Femur (tissue), 1 donor: ENCODE measurements at places on chromosomes 7 and 10.

DNA sequence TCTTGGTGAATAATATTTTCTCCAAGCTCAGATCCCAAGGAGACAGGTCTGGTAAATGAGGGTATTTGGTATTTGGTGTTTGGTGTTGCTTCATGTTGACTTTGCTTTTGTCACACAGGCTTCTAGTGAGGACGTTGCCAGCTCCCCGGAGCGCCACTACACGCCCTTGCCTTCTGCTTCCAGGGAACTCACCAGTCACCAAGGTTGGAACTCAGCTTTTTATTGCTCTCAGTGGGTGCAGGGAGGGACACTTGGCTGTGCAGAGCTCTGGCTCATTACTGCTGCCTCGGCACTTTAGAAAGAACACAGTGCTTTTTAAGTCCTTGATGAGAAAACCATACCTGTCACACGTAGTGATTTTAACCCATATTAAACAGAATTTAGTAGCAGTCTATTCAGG is 892.9 kb downstream of the LRMDA start:
- no peak for DNase-seq

DNA sequence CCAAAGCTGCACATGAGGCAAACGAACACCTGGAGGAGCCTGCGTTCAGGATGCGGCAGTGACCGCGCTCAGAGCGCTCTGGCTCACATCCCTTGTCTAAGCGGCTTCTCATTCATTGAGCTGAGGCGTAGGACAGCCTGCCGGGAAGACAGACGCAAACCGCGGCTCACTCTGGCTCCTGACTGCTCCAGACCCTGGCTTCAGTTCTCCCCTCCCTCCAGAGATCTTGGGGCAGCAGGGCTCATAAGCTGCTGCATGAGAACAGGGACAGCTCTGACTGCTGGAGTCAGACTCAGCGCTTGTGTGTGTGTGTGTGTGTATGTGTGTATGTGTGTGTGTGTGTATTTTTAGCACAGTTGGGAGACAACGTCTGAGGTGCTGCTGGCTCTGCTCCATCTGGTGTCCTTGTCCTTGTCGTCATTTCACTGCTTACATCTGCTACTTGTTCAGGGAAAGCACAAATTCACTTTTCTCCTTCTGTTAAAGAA is 15.8 kb upstream of the LYZL2 start:
- peak; percentile 80 for DNase-seq

DNA sequence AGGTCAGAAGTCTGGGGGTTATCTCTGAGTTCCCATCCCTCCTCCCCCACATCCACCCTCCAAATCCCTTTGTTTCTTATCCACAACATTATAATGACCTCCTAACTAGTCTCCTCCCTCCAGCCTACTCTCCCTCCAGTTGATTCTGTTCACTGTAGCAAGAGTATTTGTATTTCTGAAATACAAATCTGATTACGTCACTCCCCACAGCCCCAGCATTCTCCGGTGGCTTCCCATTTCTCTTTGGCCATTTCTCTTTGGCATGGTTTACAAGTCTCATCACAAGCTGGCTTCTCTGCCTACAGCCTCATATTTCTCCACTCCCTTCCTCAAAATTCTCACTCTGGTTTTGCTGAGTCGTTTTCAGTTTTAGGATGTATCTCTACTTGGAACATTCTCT is 24.6 kb upstream of the MRPS33 start:
- DNase-seq = no peak

GRCh38 chr7:34501156-34501555 is 156.9 kb upstream of the NPSR1 start:
- DNase-seq = no peak

- DNase-seq = no peak
Observed at GRCh38 chr10:73585327-73585726, 5.8 kb downstream of the USP54 start.

DNA sequence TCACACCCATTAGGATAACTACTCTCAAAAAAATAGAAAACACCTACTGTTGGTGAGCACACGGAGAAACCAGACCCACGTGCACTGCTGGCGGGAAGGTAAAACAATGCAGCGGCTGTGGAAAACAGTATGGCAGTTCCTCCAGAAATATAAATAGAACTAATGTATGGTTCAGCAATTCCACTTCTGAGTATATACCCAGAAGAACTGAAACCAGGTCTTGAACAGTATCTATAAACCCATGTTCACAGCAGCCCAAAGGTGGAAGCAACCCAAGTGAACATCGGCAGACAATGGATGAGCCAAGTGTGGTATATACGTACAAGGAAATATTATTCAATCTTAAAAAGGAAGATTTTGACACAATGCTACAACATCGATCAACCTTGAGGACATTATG is 164.7 kb downstream of the ZMYND11 start:
- no peak for DNase-seq

GRCh38 chr10:84452003-84452402 is 123.6 kb downstream of the CCSER2 start:
- DNase-seq = no peak

GRCh38 chr10:107901076-107901475 is 736.6 kb upstream of the SORCS1 start:
- DNase-seq = no peak

- DNase-seq = peak; percentile 37
Observed at GRCh38 chr7:116316838-116317628, 106.7 kb downstream of the TES start.

DNA sequence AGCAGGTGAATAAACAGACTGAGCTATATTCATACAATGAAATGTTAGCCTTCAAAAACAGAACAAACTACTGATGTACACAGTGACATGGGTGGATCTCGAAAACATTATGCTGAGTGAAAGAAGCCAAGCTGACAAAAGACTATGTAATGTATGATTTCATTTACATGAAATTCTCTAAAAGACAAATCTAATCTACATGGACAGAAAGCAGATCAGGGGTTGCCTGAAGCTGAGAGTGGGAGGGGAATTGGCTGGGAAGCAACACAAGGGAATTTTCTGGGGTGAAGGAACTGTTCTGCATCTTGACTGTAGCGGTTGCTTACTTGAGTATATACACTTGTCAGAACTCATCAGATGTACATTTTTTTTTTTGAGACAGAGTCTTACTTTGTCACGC is 121.7 kb upstream of the SVIL start:
- peak; percentile 33 for DNase-seq

GRCh38 chr10:112589081-112589480 is 142.1 kb downstream of the VTI1A start:
- DNase-seq = no peak

DNA sequence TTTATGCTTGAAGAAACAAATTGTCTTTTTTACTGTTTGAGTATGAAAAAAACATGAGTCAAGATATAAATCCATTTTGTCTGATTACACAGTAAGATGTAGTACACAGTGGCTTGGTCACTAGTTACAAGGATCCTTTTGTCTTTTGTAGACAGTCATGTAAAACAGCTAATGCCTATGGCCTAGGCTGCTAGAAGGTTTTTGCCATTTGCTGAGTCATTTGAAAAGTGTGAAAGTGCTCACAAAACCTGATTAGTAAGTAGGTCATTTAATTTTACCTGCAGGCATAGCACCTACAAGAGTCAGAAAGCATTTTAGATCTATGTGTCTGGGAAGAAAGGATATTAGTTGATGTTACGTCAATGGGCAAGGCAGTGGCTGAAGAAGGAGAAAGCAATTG is 819.4 kb downstream of the MAGI2 start:
- no peak for DNase-seq

GRCh38 chr7:158452331-158452730 is 135.3 kb downstream of the PTPRN2 start:
- DNase-seq = no peak

GRCh38 chr7:100483722-100484672 is at the start of gene NYAP1:
Gene NYAP1 (plus strand): TSS chr7:100483927. CDS start chr7:100485312, 1,385 bp downstream.
- peak; percentile 91 for DNase-seq

GRCh38 chr10:43138757-43139241 is 554 bp downstream of the CSGALNACT2 start:
- peak; percentile 62 for DNase-seq

GRCh38 chr7:105712877-105713276 is 131.6 kb upstream of the EFCAB10 start:
- DNase-seq = no peak

DNA sequence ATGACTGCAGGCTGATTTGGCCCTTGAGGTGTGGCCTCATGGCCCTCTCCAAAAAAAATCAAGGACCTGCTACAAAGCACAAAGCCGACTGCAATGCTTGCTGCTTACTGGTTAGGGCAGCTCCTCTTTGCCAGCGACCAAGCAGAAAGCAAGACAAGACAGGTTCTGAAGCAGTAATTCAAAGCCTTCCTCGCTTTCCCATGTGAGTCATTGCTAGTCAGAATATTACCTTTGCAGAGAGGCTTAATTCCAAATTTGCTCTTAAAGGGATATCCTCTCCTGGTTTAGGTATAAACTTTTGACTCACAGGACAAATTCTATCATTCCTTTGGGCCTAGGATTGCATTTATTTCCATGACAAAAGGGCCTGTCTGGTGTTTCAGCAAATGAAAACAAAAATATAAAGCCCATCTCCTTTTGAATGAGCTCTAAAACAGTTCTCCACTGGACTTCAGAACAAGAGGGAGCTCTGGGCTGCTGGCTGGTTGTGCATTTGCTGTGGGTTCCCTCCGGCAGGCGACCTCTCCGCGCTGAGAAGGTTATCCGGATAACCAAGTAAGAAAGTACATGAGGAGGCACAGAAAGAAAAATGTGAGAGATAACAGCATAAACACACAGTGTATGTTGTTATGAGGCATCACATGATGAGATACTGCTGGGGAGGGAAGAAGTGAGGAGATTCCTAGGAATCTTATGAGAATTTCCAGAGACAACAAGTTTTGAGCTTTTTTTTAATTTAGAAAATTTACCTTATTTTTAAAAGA is 90.8 kb downstream of the EGFR start:
- DNase-seq = no peak

GRCh38 chr7:97179454-97180104 is 62.1 kb downstream of the SDHAF3 start:
- DNase-seq = peak; percentile 66

DNA sequence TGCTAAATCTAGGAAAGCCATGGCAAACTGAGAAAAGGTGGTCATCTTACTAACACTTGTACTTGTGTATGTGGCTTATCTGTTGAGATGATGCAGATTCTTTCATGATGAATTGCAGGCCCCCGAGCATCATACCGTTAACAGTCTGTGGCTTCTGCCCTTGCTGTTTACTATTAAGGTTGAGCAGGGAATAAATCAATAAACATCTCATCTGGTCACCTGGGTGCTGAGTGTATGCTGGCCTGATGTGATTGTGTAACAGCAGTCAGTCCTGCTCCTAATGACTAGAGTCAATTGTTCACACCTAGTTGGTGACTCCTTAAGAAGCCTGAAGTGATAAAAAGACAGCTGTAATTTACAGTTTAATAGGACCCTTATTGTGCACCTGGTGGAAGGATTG is 8.3 kb upstream of the GNAT3 start:
- DNase-seq = no peak

GRCh38 chr10:127734753-127735152 is 2.2 kb upstream of the FOXI2 start:
- no peak for DNase-seq

DNA sequence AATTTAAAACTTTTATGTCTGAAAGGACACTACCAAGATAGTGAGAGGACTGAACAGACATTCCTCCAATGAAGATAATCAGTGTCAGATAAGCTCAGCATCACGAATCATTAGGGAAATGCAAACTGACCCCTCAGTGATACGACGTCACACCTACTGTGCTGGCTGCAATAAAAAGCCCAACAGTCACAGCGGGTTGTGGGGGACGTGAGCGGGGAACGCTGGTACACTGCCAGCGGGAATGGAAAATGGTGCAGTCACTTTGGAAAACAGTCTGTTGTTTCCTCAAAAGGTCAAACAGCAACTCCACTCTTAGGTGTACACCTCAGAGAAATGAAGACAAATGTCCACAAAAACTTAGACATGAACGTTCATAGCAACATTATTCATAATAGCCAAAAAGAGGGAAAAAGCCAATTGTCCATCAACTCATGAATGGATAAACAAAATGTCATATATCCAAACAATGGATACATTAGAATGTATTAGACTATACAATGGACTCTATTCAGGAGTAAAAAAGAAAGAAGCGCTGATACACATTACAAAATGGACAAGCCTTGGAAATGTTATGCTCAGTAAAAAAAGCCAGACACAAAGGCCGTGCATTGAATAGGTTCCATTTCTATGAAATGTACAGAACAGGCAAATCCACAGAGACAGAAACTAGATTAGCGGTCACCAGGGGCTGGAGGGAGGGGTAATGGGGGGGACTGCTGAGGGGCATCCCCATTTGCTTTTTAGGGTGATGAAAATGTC is 2.4 kb upstream of the ECHS1 start:
- DNase-seq = no peak

DNA sequence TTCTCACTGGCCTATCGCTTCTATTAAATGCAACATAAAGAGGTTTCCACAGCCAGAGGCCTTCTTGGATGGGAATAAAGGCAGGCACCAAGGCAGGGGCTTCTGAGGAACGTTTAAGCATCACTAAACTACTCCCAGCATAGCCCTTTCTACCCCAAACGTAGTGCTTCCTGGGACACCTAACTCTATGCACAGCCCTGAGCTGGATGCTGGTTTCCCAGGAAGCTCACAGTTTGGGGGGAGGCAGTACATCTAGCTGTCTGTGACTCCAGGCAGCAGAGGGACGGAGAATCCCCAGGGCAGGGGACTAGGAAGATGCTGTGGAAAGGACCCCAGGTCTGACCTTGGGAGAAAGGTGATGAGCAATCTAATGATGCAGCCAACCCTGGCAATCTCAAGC is 192.8 kb upstream of the ZMIZ1 start:
- no peak for DNase-seq

- DNase-seq = no peak
Observed at GRCh38 chr7:108193594-108194498, 63.7 kb upstream of the LAMB4 start.

GRCh38 chr7:133724148-133724547 is 403.0 kb upstream of the LRGUK start:
- DNase-seq = no peak

DNA sequence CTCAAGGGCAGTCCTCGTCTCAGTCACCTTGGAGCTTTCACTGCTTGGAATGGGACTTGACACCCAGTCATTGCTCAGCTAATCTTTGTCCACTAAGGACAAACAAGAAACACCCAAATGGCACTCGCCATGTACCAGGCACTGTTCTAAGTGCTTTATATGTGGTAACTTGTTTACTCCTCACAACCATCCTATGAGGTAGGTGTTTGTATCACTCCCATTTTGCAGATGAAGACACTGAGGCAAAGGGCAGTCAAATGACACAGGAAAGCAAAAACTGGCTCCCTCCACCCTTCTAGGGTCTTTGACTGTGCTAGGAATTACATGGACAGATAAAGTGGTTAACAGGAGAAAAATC is 24.7 kb downstream of the DNAJB12 start:
- no peak for DNase-seq

GRCh38 chr7:79684384-79684783 is 230.9 kb upstream of the MAGI2 start:
- no peak for DNase-seq
